Activated CD8-positive, alpha-beta T cell treated with anti-CD3 and anti-CD28 coated beads, Interleukin-2, amount 10 ng/mL, durations not matched to agents 7 days and 5 days (primary cell): ENCODE measurements at places on chromosomes 6 and 20.

DNA sequence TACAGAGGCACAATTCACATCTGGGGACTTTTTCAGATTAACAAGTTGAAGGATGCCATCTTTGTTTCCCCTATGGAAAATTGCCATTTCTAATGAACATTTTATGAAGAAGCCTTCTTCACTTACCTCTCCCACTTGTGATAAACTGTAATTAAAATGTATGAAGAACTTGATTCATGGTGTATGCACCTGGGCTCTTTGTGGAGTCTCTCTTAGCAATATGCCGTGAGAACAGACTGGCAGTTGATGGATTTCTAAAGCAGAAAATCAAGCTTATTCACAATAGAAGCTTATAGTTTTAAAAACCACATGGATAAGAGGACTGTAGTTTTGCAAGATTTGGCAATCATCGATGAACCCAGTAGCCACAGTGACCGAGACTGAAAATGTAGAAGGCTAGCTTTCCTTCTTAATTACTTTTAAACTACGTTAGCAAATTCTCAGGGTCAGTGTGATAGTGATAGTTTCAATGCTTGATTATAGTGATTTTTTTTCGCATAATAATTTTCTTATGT lies 270.6 kb downstream of the PRL start:
- H3K4me3 ChIP-seq, result no peak overlapping the region
- DNase-seq, result no peak
- H3K27ac ChIP-seq, result peak overlapping the region; percentile 76
- H3K36me3 ChIP-seq, result no peaks in the 10 kb centered on the region

GRCh38 chr6:31251261-31251660 lies 20.6 kb downstream of the HLA-C start:
- H3K4me3 ChIP-seq, result no peak overlapping the region
- no peak overlapping the region for H3K27ac ChIP-seq
- H3K4me1 ChIP-seq, result no peaks in the 10 kb centered on the region
- no peak for DNase-seq
- peaks cover 33% of the 10 kb centered on the region for H3K27me3 ChIP-seq

- DNase-seq, result no peak
- H3K27me3 ChIP-seq, result peaks cover 23% of the 10 kb centered on the region
- H3K4me1 ChIP-seq, result no peaks in the 10 kb centered on the region
- no peak overlapping the region for H3K4me3 ChIP-seq
- H3K27ac ChIP-seq, result no peak overlapping the region
Observed at GRCh38 chr20:51156041-51156982, 133.4 kb upstream of the KCNG1 start.

DNA sequence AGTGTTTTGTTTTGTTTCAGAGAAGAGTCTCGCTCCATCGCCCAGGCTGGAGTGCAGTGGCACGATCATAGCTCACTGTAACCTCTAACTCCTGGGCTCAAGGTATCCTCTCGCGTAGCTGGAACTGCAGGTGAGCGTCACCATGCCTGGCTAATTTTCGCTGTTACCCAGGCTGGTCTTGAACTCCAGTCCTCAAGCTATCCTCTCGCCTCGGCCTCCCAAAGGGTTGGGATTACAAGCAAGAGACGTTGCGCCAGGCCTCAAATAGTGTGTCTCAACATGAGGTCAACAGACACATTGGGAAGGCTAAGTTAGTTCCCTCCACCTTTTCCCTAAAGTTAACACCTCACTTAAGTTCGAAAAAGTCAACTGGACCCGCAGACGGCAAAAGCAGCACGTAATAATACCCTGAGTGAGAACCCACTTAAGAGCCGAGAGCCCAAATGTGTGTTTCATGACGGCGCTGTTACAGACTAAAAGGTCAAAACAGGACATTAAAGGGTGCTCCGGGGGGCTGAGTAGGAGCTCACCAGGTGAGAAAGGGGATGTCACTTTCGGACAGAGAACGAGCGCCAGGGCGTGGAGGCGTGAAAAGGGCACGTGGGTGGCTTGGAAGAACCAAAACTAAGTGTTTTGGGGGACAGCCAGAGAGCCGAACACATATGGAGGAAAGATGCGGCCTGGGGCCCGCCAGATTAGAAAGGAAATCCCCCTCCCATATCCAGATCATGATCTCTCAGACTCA lies 499 bp downstream of the TTI1 start:
- peak overlapping the region; percentile 99 for H3K27ac ChIP-seq
- H3K4me3 ChIP-seq, result peak overlapping the region; percentile 93
- H3K27me3 ChIP-seq, result no peaks in the 10 kb centered on the region

DNA sequence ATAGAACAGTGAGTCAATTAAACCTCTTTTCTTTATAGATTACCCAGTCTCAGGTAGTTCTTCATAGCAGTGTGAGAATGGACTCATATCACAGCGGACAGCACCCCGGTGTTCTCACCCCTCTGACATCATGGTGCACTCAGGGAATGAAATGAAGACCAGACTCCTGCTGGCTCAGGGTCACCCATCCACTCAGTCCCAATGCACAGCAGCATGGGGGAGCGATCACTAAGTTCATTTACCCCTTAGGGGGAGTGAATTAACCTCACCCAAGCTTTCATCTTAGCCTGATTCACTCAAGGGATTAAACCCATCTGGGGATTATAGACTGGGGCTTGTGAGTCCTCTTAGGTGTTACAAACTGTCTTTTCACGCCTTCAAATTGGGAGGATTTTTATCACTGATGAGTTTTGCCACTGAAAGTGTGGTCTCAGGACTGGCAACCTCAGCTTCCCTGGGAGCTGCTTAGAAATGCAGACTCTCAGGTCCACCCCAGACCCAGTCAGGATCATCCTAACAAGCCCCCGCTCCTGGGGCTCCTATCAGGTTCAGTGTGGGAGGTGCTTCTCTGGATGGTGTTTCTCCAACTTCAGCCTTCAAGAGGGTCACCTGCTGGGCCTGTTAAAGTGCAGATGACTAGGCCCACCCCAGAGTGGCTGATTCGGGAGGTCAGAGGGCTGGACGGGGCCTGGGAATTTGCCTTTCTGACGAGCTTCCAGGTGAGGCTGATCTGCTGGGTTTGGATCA lies 44.3 kb upstream of the FRMD1 start:
- peak; percentile 6 for DNase-seq
- H3K36me3 ChIP-seq, result no peaks in the 10 kb centered on the region
- no peak overlapping the region for H3K27ac ChIP-seq
- no peaks in the 10 kb centered on the region for H3K4me1 ChIP-seq

DNA sequence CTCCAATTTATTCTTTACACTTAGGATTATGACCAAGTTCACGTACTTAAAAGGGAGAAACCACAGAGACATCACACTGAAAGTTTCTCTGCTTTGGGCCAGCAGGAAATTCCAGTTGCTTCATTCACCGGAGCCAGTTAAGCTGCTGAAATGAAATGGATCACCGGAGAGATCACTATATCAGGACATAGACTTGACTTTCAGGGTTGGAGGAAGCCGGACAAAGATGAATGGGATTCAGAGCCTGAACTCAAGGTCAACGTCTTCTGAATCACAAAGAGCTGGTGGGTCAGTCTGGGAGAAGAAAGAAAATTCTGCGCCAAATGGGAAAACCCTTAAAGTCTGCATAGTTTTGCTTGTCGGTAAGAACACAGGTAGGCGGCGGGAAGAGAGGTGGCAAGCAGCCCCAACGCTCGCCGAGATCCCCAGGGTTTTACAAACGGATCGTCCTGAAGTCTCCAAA lies 81.9 kb upstream of the CCDC28A start:
- no peaks in the 10 kb centered on the region for H3K36me3 ChIP-seq
- H3K27ac ChIP-seq, result no peak overlapping the region
- peaks cover 7% of the 10 kb centered on the region for H3K4me1 ChIP-seq
- peak overlapping the region; percentile 58 for H3K4me3 ChIP-seq
- H3K27me3 ChIP-seq, result peaks cover 31% of the 10 kb centered on the region

- H3K4me1 ChIP-seq, result no peaks in the 10 kb centered on the region
- DNase-seq, result no peak
- no peaks in the 10 kb centered on the region for H3K36me3 ChIP-seq
- H3K27ac ChIP-seq, result no peak overlapping the region
- H3K4me3 ChIP-seq, result no peak overlapping the region
Observed at GRCh38 chr20:58553841-58554240, 38.6 kb upstream of the APCDD1L start.

DNA sequence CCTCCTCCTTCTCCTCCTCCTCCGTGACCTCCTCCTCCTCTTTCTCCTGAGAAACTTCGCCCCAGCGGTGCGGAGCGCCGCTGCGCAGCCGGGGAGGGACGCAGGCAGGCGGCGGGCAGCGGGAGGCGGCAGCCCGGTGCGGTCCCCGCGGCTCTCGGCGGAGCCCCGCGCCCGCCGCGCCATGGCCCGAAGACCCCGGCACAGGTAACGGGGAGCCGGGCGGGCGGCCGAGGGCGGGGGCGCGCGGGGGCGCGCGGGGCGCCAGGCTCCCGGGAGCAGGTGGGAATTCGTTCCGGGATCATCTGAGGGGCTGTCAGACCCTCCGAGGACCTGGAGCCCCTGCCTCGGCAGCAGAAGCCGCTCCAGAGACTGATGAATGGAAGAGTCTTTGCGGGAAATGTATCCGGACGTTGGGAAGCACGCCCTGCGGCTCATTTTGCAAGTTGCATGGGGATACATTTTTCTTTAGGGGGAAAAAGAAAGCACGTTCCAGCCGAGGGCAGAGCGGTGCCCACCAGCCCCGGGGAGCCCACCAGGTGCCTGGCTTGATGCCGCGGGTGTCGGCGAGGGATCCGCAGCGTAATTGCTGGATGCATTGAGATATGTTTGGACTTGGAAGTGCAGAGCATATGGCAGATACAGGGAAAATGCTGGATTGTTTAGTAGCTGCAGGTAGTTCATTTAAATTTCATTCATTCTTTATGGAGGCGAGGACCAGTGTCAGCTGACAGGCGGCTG lies 394 bp downstream of the MYB start:
- peaks cover 16% of the 10 kb centered on the region for H3K36me3 ChIP-seq
- H3K4me3 ChIP-seq, result peak overlapping the region; percentile 96
- H3K27me3 ChIP-seq, result no peaks in the 10 kb centered on the region
- peak; percentile 38 for DNase-seq
- peak overlapping the region; percentile 89 for H3K27ac ChIP-seq
- H3K4me1 ChIP-seq, result peaks cover 37% of the 10 kb centered on the region

DNA sequence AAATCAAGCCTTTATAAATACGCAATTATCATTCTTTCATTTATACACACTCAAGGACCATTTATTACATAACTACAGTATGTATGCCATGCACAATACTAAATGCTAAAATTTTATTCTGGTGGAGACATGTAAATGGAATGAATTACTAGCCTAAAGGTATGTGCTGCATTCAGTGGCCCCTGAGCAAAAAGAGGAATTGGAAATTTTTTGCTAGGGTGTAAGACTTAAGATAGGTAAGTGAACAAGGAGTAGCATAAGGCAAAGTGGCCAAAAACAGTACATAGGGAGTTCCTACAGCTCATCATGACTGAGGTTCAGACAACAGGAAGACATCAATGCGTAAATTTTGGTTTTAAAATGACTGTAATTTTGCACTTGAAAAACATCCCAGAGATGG lies 2.3 kb upstream of the MTFR2 start:
- H3K36me3 ChIP-seq, result peaks cover 44% of the 10 kb centered on the region
- DNase-seq, result no peak
- no peak overlapping the region for H3K27ac ChIP-seq
- H3K27me3 ChIP-seq, result no peaks in the 10 kb centered on the region

- H3K27me3 ChIP-seq, result peaks cover 3% of the 10 kb centered on the region
- no peak overlapping the region for H3K27ac ChIP-seq
- no peak for DNase-seq
- no peaks in the 10 kb centered on the region for H3K36me3 ChIP-seq
Observed at GRCh38 chr20:8390500-8390899, 258.4 kb downstream of the PLCB1 start.

GRCh38 chr6:54431466-54431865 lies 123.2 kb downstream of the TINAG start:
- no peaks in the 10 kb centered on the region for H3K4me1 ChIP-seq
- no peaks in the 10 kb centered on the region for H3K36me3 ChIP-seq
- no peak overlapping the region for H3K4me3 ChIP-seq
- no peak for DNase-seq
- H3K27ac ChIP-seq, result no peak overlapping the region

DNA sequence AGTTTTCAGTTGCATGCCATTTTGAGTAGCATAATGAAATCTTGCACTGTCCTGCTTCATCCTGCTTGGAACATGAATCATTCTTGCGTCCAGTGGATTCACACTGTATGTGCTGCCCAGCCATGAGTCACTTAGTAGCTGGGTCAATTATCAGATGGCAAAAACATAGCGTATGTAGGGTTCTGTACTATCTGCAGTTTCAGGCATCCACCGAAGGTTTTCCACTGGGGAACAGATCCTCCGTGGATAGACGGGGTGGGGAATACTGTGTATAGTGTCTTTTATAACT lies 61.4 kb downstream of the IL22RA2 start:
- H3K36me3 ChIP-seq, result no peaks in the 10 kb centered on the region
- peaks cover 10% of the 10 kb centered on the region for H3K27me3 ChIP-seq
- H3K27ac ChIP-seq, result no peak overlapping the region
- DNase-seq, result no peak

GRCh38 chr6:108596956-108597355 lies 36.2 kb downstream of the FOXO3 start:
- H3K4me1 ChIP-seq, result peaks cover 26% of the 10 kb centered on the region
- no peak overlapping the region for H3K27ac ChIP-seq

GRCh38 chr6:159535656-159536350 lies 157.2 kb downstream of the SOD2 start:
- H3K36me3 ChIP-seq, result no peaks in the 10 kb centered on the region
- H3K27me3 ChIP-seq, result peaks cover 6% of the 10 kb centered on the region
- H3K4me1 ChIP-seq, result no peaks in the 10 kb centered on the region
- no peak overlapping the region for H3K27ac ChIP-seq
- DNase-seq, result no peak

DNA sequence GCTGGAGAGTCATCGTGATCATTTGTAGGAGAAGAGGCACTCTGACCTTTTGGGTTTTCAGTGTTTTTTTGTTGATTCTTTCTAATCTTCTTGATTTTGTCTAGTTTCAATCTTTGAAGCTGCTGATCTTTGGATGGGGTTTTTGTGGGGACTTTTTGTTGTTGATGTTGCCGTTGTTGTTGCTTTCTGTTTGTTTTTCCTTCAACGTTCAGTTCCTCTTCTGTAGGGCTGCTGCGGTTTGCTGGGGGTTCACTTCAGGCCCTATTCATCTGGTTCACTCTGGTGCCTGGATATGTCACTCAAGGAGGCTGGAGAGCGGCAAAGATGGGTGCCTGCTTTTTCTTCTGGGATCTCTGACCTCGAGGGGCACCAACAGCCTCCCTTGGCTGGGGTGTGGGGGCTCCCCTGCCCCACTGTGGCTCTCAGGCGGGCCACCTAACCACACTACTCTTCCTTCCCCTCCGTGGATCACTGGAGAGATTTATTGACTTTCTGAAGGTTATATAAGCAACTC lies 21.5 kb upstream of the TMEM244 start:
- no peaks in the 10 kb centered on the region for H3K36me3 ChIP-seq
- H3K27me3 ChIP-seq, result peaks cover 9% of the 10 kb centered on the region

GRCh38 chr20:18087054-18087453 lies 29.3 kb upstream of the OVOL2 start:
- H3K27me3 ChIP-seq, result no peaks in the 10 kb centered on the region
- H3K36me3 ChIP-seq, result no peaks in the 10 kb centered on the region
- no peak overlapping the region for H3K27ac ChIP-seq
- no peak overlapping the region for H3K4me3 ChIP-seq

GRCh38 chr6:160544802-160545201 lies 119.3 kb downstream of the LPA start:
- H3K36me3 ChIP-seq, result no peaks in the 10 kb centered on the region
- peaks cover 5% of the 10 kb centered on the region for H3K27me3 ChIP-seq
- H3K4me3 ChIP-seq, result no peak overlapping the region
- no peak overlapping the region for H3K27ac ChIP-seq
- DNase-seq, result no peak
- no peaks in the 10 kb centered on the region for H3K4me1 ChIP-seq
